ENCODE measurements at places on chromosomes 16 and 17.
A peak's percentile ranks its signal among the peaks of the same experiment; 100 is the strongest.

DNA sequence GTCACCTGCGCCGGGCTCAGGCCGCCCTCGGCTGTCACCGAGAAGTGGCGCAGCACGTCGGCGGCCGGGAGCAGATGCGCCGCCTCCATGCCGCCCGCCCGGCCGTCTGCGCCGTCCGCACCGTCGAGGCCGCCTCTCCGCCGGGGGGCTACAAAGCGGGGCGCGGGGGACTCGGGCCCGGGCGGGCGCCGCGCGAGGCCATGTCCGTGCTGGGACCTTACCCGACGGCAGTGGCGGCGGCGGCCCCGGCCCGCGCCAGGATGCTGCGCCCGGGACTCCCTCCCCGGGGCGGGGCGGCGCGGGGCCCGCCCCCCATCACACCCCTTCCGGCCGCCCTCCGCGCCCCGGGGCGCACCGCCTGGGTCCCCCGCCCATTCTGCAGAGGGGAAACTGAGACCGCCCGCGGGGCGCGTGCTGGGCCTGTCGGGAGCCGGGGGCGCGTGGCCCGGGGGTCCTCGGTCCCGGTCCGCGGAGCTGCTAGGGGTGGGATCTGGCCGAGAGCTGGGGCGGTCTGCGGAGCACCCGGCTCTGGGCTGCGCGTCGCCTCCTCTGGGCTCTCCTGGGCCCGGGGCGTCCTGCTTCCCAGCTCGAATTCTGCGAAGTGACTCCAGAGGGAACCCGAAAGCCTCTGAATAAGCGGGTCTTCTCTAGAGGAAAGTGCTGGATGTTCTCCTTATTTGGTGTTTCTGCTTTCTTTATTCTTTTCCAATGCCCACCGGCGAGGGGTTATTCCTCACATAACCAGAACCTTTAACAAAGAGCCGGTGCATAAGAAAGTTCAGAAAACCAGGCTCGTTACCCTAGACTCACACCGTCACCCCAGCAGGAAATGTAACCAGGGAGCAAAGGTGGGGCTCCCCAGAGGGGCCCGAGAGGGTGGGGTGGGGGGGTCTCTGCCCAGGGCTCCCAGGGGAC lies at the start of gene ATP2A3:
TSS of gene ATP2A3 (minus strand) at position 235 of the 915 bp plus-strand sequence. CDS start at position 89, 146 bp downstream.
- DNase-seq, result no peak

GRCh38 chr17:65332375-65332774 lies 195.2 kb downstream of the RGS9 start:
- peak; percentile 26 for DNase-seq

GRCh38 chr17:27605409-27605808 lies 25.6 kb upstream of the LGALS9 start:
- no peak for DNase-seq

DNA sequence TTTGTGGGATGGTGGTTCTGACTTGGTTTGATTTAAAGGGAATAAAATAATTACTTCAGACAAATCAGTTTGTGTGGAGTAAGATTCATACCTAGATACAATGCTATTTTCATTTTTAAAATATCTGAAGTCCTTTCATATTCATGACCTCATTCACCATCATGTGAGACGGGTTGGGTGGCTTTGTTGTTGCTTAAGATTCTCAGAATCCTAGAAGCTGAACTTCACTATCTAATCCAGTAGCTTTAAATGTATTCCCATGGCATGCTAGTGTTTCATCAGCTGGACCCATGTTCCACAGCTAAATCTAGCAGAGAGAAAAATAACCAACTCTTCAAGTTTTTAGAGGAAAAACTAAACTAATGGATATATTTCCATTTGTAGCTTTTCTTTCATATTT lies 2.7 kb upstream of the AMFR start:
- no peak for DNase-seq

- DNase-seq, result peak; percentile 68
Measured at GRCh38 chr17:78378225-78379130, at the start of gene PGS1. Gene PGS1, plus strand, starts transcription at chr17:78378649. Its CDS starts 17 bp downstream, at chr17:78378666.

DNA sequence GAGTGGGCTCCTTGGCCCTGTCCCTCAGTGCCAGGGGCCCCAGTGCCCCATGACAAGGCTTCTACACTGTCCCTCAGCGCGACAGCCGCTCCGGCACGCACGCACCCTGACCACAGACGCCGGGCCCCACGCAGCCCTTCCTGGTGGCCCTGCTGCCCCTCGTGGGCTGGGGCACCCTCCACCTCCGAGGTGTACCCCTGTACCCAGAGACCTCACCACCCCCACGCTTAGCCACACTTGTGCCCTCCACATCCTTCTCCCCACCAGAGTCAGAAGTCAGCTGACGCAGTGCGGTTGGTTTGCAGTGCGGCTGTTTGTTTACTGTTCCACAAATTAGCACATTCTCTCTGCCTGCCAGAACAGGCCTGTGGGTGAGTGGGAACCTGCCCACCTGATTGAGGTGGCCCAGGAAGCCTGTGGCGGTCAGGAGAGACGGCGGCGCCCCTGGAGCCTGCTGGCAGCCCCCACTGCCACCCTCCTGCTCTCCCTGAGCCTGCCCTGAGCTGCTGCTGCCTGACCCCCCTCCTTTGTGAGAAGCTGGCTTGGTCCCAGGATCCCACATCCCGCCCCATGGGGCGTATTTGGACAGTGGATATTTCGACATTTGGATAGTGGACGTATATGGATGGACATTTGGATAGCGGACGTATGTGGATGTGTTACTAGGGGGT lies 38.0 kb upstream of the CDH15 start:
- DNase-seq, result no peak

GRCh38 chr17:19753051-19753509 lies 5.0 kb upstream of the ALDH3A1 start:
- peak; percentile 95 for DNase-seq

DNA sequence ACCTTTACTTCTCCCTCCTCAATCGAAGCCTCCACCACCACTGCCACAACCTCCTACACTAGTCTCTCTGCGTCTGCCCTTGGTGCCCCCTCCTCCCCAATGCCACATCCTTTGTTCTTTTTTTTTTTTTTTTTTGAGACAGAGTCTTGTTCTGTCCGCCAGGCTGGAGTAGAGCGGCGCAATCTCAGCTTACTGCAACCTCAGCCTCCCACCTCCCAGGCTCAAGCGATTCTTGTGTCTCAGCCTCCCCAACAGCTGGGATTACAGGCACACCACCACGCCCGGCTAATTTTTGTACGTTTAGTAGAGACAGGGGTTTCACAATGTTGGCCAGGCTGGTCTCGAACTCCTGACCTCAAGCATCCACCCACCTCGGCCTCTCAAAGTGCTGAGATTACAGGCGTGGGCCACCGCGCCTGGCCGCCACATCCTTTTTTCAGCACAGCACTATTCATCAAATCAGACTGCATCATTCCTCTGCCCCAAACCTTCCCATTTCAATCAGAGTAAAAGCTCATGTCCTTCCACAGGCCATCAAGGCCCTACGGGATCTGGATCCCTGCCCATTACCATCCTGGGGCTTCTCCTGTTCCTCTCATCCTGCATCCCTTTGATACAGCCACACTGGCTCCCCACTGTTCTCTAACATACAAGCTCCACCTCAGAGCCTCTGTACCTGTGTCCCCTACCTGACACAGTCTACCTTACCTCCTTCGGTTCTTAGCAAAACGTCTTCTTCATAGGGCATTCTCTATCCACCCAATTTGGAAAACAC lies 2.0 kb downstream of the KLHL11 start:
- DNase-seq, result no peak

- DNase-seq, result peak; percentile 44
Measured at GRCh38 chr16:19142939-19143598, 25.0 kb upstream of the SYT17 start.

DNA sequence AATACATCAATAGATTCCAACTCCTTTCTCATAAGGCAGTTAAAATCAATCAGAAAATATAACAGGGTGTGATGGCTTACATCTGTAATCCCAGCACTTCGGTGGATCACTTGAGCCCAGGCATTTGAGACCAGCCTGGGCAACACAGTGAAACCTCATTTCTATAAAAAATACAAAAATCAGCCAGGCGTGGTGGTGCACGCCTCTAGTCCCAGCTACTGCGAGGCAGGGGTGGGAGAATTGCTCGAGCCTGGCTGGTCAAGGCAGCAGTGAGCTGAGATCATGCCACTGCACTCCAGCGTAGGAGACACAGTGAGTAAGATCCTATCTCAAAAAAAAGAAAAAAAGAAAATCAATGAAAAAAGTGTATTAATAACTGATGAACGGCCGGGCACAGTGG lies 258.6 kb downstream of the NTN1 start:
- no peak for DNase-seq

GRCh38 chr17:73705594-73705993 lies 61.3 kb upstream of the SDK2 start:
- peak; percentile 54 for DNase-seq

DNA sequence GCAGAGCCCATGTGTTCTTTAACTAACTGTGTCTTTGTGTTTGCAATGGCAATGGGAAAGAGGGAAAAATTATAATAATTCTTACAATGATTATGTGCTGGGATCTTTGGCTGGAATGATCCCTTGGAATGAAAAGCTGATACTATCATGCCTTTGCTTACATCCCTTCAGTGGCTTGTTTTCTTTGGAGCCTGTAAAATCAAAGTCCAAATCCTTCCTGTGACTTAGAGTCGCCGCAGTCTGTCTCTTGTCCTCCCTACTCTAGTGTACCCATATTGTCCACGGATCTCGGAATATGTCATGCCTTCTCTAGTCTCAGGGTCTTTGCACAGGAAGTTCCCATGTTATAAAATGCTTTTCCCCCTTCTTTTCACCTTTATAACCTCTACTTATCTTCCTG lies 111.7 kb upstream of the MAF start:
- DNase-seq, result no peak

DNA sequence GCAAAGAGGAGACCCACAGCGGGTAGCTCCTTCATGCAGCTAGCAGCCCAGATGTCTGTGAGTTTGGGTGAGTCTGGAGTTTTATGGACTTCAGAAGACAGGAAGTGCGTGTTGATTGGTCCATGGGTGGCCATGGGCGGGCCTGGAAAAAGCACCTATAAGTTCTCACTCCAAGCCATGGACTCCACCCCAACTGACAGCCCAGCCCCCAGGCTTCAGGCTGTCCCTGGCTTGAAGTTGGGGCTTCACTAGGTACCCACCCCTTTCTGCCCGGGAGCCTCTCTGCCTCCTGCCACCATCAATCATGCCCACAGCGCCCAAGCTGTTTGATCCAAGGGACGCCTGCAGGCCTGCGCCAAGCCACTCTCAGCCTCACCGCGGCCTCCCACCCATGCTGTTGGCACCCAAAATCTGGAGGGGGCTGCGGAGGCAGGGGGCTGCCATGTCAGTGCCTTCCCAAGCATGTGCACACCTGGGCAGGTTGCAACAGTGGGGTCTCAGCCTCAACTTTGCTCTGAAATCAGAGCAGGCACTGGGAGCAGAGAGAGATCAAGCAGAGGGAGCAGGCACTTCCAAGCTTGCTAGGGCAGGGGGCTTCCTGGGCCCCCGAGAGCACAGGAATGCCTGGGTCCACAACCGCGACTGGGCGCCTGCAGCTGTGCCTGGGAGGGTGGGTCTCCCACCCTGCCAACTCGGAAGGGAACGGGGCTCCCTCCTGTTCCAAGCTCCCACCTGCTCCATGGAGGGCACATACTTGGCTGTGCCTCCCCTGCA lies 1503.7 kb downstream of the CDH11 start:
- no peak for DNase-seq

DNA sequence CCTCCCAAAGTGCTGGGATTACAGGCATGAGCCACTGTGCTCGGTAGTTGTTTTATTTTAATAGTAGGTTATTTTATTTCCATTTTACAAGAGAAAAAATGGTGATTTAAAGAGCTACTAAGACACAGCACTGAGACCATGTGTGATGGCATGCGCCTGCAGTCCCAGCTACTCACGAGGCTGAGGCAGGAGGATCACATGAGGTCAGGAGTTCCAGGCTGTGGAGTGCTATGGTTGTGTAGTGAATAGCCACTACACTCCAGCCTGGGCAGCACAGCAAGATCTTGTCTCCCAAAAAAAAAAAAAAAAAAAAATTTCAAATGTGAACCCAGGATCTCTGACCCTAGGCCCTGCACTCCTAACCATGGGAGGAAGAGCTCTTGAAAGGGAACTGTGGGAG lies 3.7 kb downstream of the SERPINF1 start:
- DNase-seq, result no peak

DNA sequence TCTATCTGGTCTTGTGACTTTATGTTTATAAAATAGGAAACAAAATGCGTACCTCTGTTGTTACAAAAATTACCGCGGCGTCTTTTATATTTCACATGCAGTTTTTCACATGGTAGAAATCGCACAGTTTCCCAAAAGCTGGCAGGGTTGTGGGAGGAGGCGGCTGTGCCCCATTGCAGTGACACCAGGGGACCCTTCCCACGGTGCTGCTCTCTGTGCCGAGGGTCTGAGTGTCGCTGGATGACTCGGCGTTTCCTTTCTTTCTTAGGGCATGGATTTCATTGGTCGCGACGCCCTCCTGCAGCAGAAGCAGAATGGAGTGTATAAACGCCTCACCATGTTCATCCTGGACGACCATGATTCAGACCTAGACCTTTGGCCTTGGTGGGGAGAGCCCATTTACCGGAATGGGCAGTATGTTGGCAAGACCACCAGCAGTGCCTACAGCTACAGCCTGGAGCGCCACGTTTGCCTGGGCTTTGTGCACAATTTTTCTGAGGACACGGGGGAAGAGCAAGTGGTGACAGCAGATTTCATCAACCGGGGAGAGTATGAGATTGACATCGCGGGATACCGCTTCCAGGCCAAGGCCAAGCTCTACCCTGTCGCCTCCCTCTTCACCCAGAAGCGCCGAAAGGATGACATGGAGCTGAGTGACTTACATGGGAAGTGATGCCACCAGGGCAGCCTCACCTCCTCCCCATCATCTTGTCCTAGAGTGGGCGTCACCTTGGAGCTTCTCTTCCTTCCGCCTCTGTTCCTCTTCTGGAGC lies 17.2 kb upstream of the CLEC18C start:
- DNase-seq, result no peak

- no peak for DNase-seq
Measured at GRCh38 chr17:75783803-75784472, 668 bp upstream of the UNK start.

- DNase-seq, result no peak
Measured at GRCh38 chr17:32104158-32104557, 38.1 kb upstream of the RHOT1 start.

Data from RWPE1 (cell line).